ENCODE measurements at places on chromosomes 1 and 21. TPM values are rescaled to one million over a fixed set of nuclear protein-coding genes. Genes with fewer than 3 reads are reported as not detected.

GRCh38 chr1:168556647-168557046 is 12.8 kb upstream of the XCL2 start:
- no peak for DNase-seq

The C4BPA gene
- total RNA-seq, result not detected

The KIF14 gene
- 0.11 TPM for total RNA-seq

The PDC gene
- not detected for total RNA-seq

The TTC39A gene
- total RNA-seq, result 22.7 TPM

The OR10J4 gene
- total RNA-seq, result not detected

All from Right ventricle myocardium inferior (tissue), 1 donor.